ENCODE measurements at places on chromosomes 2 and 18.

DNA sequence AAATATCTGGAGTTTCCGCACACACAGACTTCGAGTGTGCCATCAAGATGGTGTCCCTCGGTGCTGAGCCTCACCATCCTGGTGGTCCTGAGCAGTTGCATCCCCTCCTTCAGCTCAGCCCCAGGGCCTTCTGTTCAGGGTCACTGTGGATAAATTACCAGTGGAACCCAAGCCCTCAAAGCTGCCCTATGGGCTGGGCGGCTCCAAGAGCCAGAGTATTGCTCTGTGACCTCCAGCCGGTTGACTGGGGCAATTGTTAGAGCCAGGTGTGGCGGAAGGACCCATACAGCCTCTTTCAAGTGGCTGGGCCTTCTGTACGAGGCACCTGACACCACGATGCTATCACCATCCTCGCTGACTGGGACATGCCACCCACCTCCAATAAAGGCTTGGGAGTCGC lies 215.5 kb downstream of the GBX2 start:
- DNase-seq, result no peak

GRCh38 chr2:40962026-40962425 lies 510.1 kb upstream of the SLC8A1 start:
- no peak for DNase-seq

DNA sequence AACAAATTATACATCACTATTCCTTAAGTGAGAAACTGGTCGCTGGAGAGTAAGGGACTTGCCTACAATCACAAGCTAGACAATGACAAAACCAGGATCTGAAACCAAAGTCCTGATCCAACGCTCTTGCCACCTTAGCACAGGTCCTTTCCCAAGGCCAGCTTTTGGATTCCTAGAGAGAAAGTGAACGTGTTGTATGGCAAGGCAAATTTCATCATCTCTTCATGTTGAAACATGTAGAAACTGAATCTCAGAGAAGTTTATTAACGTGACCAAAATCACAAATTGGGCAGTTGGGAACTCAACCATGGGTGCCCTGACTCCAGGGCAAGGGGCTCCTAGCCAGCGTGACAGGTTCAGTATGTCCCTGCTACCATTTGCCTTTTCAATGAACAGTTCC lies 118.2 kb downstream of the VWC2L start:
- DNase-seq, result no peak

- DNase-seq, result no peak
These were observed 36.4 kb downstream of the RAMP1 start for GRCh38 chr2:237895544-237896506.

- no peak for DNase-seq
These were observed 35.0 kb upstream of the DSC1 start for GRCh38 chr18:31197676-31198075.

DNA sequence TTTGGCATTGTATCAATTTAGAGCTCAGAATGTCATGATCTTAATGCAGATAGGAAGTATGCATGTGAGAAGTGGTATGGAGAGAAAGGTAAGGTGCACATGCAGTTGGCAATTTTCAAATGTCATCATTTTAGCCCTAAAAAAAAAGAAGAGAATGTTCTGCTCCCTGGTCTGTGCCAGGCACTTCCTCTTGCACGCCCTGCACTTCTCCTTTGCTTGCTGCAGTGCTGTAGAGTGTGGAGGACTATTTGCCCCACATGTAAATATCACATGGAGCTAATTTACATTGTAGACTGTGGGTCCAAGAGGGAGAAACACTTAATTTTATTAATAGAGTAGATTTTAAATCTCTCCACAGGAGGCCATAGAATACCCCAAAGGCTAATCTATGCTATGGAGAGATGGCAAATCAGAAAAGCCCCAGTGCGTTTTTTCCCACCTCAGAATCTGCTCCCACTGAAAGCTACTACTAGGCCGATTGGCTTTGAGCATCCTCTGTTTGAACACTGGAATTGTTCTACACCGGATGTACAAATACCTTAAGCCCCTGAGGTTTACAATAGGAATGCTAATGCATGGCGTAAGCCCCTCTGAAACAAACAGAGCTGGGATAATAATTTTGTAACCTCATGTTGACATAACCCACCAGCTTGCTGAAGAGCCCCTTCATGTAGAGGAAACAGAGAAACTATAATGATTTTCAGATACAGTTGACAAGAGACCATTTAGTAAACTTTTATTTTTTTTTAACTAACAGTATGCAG lies 137.2 kb upstream of the KLHL14 start:
- no peak for DNase-seq

DNA sequence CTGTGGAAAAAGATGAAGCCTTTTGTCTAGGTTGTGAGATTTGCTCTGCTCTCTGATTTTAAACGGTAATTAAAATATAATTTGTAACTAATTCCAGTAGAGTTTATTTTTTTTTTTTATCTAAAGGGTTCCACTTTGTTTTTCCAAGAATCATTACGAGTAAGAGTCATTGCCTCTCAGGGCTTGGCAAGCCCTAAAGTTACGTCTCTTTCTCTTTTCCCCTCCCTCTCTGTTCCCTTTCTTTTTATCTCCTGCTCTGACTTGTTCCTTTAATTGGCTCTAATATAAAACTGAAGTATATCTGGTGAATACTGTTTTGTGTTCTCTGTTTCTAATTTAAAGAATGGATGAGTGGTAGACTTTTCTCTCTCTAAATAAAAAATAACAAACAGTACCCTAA lies 75.8 kb downstream of the CALCRL start:
- no peak for DNase-seq

DNA sequence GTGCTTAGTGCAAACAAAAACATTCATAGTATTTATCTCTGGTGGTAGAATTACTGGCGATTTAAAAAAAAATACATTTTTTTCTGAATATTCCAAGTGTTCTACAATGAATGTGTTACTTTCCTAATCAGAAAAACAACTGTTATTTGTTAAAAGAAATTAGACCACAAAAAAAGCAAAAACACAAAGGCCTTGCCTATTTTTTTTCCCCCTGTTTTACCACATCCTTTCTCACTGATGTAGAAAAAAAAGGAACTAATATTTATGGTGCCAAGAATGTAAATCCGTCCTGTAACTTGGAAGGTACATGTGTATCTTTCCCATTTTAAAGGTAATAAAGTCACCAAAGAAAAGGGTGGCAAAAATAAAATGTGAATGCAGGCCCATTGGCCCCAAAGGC lies 28.4 kb upstream of the MGAT4A start:
- no peak for DNase-seq

DNA sequence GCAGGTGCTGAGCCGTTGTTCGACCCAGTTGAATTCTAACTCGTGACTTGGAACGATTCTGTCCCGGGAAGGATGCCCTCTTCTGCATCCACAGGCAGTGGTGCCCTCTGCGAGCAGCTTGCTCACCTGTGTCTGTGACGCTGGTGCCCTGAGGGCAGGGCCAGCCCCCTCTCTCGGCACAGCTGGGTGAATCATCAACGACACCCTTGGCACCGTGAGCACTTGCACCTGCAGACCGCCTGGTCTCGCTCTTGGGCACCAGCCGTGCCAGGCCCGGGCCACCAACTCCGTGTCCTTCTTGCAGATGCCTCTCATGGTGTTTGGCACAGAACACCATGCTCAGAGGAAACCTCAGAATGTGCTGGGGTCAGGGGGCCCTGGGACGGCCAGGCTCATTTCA lies 75.0 kb downstream of the SLC66A2 start:
- DNase-seq, result no peak

- no peak for DNase-seq
These were observed 78.3 kb downstream of the KCMF1 start for GRCh38 chr2:85049236-85049635.

GRCh38 chr2:200264631-200265030 lies 41.9 kb upstream of the SPATS2L start:
- DNase-seq, result no peak

GRCh38 chr2:239173301-239173700 lies 227.5 kb downstream of the HDAC4 start:
- no peak for DNase-seq

GRCh38 chr2:118852605-118853128 lies 5.2 kb upstream of the EN1 start:
- no peak for DNase-seq

DNA sequence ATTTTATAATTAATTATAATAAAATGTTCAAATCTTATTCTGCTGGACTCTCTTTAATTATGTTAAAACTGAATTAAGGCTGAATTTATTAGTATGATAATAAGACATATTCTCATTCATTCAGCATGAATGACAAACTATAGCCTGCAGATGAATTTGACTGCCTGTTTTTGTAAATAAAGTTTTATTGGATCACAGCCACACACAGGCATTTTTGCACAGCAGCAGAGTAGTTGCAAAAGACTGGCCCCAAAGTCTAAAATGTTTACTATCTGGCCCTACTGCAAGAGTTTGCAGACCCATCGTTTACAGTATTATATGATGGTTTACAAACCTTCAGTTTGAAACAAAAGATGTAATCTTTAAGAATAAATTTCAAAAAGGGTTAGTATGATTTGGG lies 58.6 kb downstream of the RMDN2 start:
- DNase-seq, result no peak

DNA sequence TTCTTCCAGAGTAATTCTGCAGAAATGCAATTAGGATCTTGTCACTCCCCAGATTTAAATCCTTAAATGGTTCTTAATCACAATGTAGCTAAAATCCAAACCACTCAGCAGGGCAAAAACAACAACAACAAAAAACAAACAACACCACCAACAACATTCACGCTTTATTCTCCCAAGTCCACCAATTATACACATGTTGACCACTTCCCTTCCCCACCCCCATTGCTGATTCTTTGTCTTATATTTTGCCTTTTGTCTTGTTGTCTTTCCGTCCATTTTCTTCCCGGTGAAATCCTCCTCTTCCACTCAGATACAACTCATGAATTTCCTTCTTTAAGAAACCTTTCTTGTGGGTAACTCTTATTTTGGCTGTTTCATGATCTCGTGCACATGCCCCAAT lies 902.8 kb downstream of the EPHA4 start:
- no peak for DNase-seq

DNA sequence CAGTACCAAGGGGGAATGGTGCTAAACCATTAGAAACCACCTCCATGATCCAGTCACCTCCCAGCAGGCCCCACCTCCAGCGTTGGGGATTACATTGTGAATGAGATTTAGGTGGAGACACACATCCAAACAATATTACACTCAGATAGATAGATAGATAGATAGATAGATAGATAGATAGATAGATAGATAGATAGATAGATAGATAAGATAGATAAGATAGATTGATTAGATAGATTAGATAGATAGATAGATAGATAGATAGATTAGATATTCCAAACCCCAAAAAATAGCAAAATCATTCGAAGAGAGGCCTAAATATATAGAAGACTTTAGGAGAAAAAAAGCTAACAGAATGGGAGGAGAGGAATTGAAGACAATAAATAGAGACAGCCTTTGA lies 42.8 kb upstream of the UBXN4 start:
- DNase-seq, result no peak

GRCh38 chr2:135756692-135757091 lies 15.0 kb downstream of the UBXN4 start:
- no peak for DNase-seq

DNA sequence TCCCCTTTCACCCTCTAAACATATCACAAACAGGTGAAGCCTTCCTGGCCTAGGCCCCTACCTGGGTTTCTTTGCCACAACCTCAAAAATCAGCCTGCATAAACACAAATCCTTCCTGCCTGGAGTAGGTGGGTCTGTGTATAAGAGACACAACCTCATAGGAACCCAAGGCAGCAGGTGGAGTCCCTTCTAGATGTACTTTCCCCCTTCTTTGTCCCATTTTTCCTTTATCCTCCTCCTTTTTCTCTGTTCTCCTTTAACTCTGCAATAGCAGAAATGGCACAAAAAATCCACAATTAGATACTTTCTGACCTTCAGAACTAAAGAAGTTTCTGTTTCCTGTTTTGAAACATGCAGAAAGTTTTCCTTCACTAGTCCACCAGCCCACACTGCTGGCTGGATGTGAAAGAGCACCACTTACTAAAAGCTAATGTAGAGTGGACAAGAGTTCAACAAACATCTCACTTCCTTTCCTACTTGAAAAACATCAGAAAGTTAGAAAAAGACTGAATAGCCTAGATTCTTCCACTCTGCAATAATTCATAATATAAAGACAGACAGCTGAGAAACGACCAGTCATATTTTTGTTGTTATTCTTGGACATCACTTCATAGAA lies 11.2 kb downstream of the SLC40A1 start:
- DNase-seq, result no peak

GRCh38 chr18:4040391-4041092 lies 414.6 kb downstream of the DLGAP1 start:
- DNase-seq, result no peak

DNA sequence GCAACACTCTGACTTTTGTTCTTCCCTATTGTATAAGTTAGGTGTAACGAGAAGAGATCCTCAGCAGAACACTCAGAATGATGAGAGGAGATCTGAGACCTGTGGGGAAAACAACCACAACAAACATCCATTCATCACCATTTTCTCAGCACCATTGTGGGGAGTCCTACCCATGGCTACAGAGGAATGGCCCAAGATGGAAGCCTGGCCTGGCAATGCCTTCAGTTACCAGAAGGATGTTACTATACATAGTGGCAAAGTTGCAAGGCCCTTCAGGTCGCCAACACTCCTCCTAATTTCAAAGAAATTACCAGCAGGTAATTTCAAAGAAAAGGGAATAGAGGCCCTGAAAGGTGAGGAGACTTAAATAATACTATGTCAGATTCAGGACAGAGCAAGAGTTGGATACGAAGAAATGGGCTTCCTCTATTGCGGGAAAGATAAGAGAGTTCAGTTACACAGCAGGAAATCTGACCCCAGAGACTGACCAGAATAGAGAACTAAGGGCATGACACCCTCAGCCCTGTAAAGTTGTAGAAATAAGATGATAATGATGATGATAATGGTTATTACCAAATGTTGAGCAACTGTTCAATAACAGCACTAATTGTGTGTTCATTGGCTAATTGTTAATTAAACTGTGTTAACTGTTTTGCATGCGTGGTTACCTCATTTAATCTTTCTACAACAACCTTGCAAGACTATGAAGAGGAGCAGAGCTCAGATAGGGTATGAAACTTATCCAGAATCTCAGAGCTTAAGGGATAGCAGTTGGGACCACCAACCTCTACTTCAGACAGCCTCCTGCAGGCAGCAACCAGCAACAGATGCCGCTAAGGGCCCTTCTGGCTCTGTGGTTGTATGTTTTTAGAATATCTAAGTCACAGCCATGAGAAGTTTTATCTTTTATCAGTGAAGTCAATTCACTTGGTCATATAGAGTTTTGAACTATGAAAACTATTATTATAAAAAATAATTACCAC lies 37.5 kb downstream of the DHRS9 start:
- no peak for DNase-seq

DNA sequence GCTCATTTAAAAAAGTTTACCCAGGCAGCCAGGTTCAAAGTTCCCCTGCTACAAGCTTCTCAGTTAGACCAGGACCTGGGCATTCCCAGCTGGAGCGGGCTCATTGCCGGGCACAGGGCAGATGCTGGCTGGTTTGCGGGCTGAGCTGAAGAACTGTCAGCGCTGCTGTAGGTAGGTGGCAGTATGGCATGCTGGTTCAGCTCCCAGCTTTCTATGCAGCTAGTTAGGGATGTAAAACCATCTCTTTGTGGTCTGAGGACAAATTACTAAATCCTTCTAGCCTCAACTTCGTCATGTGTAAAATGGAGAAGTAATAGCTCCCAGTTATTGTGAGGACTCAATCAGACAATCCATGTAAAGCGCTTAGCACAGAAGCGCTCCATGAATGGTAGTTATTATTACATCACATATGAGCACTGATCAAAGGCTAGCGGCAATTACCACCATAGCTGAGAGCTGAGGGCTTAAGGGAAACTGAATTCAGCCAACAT lies 2.4 kb upstream of the LDLRAD4 start:
- peak; percentile 73 for DNase-seq

All from CD4-positive, alpha-beta T cell treated with Interleukin-17A for 4 hours (primary cell).